Fibroblast of skin of left biceps (primary cell): ENCODE measurements at places on chromosomes 11 and 22.

GRCh38 chr11:88405853-88406252 is 68.3 kb upstream of the CTSC start:
- no peak for DNase-seq

- no peak for DNase-seq
Observed at GRCh38 chr11:86207413-86207812, 37.1 kb upstream of the EED start.

DNA sequence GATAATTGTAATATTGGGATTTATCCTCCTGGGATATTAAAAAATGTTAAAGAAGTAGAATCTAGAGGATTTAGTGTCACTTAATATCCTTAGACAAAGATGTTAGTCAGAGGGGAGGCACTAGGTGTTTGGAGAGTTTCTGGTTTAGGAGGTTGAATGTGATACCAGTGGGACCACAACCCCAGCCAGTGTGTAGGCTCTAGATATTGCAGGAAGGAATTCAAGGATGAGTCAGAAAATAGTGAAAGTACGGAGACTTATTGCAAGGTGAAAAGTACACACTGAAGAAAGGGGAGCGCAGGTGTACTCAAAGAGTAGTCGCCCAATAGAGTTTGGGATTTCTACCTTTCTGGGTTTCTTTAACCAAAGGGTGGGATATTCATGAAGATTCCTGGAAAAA is 5.7 kb upstream of the TMEM41B start:
- DNase-seq = no peak

- DNase-seq = no peak
Observed at GRCh38 chr22:27786965-27787364, 14.6 kb downstream of the MN1 start.

GRCh38 chr11:129281471-129282415 is 89.6 kb upstream of the ARHGAP32 start:
- DNase-seq = no peak

DNA sequence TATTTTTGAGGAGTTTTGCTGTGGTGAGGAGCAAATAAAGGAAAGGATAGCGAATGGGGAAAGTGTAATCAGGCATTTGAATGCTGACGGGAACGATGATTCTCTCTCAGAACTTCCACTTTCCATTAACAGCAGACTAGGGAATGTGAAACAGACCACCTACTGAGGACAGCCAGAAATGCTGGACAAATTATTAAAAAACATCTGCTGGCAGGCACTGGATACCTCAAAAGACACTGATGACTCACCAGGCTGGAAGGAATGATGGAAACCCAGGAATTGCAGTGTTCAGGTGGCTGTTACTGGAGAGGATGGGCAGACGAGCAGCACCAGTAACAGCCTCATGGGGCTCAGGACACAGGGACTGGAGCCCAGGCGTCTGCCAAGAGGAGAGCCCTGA is 33.4 kb downstream of the PLA2G6 start:
- peak; percentile 42 for DNase-seq

- no peak for DNase-seq
Observed at GRCh38 chr11:19116276-19116970, 545 bp upstream of the ZDHHC13 start.

- DNase-seq = no peak
Observed at GRCh38 chr22:43128928-43129424, 14.2 kb downstream of the MCAT start.
